ENCODE measurements at places on chromosomes 7 and 10.

- DNase-seq: no peak
- H3K27ac ChIP-seq: no peak overlapping the region
- peaks cover 2% of the 10 kb centered on the region for H3K36me3 ChIP-seq
- no peaks in the 10 kb centered on the region for H3K27me3 ChIP-seq
Observed at GRCh38 chr10:103618575-103619423, 125.3 kb downstream of the NEURL1 start.

- H3K4me3 ChIP-seq: no peak overlapping the region
- H3K36me3 ChIP-seq: no peaks in the 10 kb centered on the region
- no peaks in the 10 kb centered on the region for H3K4me1 ChIP-seq
- DNase-seq: no peak
- no peak overlapping the region for H3K27ac ChIP-seq
- no peaks in the 10 kb centered on the region for H3K27me3 ChIP-seq
Observed at GRCh38 chr10:95266674-95267095, 24.1 kb downstream of the PDLIM1 start.

GRCh38 chr10:25405871-25406270, 231.1 kb downstream of the GPR158 start:
- no peak for DNase-seq
- no peaks in the 10 kb centered on the region for H3K36me3 ChIP-seq
- H3K27ac ChIP-seq: no peak overlapping the region
- H3K27me3 ChIP-seq: no peaks in the 10 kb centered on the region

DNA sequence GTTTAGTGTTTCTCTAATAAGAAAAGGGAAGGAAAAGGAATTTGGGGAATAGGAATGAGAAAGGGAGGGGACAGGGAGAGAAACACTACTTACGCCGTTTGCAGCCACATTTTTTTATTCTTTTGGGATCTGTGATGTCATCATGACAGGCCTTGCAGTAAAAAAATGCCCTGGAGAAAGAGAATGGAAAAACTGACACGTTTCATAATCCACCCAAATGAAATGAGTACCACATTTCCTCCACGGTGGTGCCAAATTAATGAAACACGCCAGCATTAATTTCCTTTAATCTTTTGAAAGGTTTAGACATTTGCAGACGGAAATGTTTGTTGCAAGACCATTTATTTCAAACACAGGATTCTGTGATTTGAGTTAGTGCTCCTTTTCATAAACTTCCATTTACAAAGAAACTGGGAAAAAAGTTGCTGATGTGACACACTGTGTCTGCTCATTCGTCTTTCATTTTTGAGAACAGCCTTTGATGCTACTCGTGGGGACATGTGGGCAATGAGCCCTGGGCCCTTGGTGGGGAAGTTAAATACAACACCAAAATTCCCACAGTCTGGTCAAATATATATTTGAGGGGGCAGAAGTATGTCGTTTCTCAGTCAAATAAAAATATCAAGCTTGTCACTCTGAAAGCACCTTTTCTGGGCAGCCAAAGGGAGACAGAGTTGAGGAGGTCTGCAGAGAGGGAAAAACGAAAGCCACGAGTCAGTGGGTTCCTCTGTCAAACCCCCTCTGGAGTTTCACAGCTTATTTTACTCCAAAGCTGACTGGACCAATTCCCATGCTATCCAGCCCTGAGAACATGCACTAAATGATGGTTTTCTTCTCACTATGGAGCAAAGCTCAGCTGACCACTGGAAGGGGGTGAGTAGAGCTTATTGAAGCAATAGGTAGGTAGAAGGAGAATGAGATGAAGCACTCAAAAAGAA, 625.5 kb downstream of the KCNMA1 start:
- H3K27ac ChIP-seq: no peak overlapping the region
- no peaks in the 10 kb centered on the region for H3K36me3 ChIP-seq
- no peak for DNase-seq
- no peak overlapping the region for H3K4me3 ChIP-seq
- H3K4me1 ChIP-seq: no peaks in the 10 kb centered on the region

DNA sequence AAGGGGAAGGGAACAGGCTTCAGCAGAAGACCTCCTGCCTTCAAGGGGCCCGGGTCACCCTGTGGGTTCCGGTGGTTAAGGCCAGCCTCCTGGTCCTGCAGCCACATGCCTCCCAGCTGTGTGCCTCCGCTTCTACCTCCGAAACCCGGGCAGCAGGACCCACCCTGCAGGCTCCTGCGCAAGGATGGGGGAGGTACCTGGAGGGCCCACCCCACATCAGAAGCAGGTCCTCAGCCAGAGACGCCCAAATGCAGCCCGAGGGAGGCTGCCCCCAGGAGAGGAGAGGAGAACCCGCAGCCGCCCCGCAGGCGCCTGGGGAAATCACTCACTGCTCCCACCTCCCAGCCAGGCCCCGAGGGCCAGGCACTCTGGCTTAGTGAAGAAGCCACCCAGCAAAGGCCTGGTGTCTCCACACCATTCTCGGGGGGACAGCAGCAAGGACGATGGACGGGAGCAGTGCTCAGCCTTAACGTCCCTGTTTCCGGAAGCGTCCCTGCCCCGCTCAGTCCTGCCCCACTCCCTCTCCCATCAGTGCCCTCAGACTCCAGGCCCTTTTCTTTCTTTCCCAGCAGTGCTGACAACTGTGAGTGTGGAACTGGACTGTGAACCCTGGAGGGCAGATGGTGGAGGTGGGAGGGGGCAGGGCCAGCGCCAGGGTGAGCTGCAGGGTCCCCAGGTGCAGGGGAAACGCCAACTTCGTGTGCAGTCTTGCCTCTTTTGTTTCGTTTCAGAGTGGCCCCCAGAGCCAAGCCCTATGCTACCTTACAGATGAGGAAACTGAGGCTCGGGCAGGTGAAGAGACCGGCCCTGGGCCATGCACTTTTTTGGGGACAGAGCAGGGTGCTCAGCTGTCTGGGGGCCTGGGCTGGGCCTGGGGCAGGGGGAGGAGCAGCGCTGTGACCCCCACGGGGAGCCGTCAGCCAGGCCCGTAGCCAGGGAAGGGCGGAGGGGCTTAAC, 138.0 kb downstream of the FAM53B start:
- no peak overlapping the region for H3K27ac ChIP-seq
- H3K4me1 ChIP-seq: peaks cover 3% of the 10 kb centered on the region
- H3K4me3 ChIP-seq: no peak overlapping the region
- no peak for DNase-seq

- no peak overlapping the region for H3K4me3 ChIP-seq
- no peaks in the 10 kb centered on the region for H3K36me3 ChIP-seq
- no peak for DNase-seq
- no peaks in the 10 kb centered on the region for H3K4me1 ChIP-seq
- H3K27ac ChIP-seq: no peak overlapping the region
Observed at GRCh38 chr7:15558756-15559155, 3.1 kb downstream of the AGMO start.

DNA sequence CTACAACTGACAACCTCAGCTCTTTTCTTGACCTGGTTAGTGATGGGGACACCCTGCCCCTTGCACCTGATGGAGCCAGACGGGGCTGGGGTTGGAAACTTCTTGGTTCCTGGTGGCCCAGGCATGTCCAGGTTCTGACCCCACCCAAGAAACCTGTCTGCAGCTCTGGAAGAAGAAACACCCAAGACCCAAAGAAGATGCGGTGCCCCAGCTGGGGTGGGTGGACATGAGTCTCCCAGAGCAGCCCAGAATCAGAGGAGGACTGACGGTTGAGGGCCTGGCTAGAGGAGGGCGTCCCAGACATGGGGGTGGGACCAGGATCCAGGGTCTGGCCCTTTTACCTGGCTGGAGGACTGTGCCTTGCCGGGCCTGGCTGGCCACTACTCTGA, 202.4 kb downstream of the GLRX3 start:
- H3K4me1 ChIP-seq: no peaks in the 10 kb centered on the region
- H3K27ac ChIP-seq: no peak overlapping the region
- no peaks in the 10 kb centered on the region for H3K27me3 ChIP-seq

DNA sequence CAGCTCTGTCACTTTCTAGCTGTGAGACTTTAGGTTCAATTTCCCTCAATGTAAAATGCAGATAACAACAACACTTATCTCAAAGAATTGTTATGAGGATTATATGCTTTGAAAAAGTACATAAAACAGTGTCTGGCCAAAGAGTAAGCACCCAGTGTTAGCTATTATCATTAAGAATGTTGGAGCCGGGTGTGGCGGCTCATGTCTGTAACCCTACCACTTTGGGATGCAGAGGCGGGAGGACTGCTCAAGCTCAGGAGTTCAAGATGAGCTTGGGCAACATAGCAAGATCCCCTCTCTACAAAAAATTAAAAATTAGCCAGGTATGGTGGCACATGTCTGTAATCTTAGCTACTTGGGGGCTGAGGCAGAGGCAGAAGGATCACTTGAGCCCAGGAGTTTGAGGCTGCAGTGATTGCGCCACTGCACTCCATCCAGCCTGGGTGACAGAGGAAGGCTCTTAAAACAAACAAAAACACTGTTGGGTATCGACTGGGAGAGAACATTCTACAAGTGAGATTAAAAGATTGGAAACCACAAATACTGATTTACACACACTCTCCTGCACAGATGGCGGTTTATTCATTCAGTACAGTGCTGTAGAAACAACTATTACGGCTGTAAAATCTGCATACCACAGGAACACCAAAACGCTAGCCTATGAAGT, 107.3 kb downstream of the PROSER2 start:
- no peaks in the 10 kb centered on the region for H3K27me3 ChIP-seq
- no peak overlapping the region for H3K27ac ChIP-seq
- no peak for DNase-seq
- no peaks in the 10 kb centered on the region for H3K4me1 ChIP-seq

- H3K27me3 ChIP-seq: no peaks in the 10 kb centered on the region
- no peaks in the 10 kb centered on the region for H3K36me3 ChIP-seq
- no peak overlapping the region for H3K4me3 ChIP-seq
- H3K27ac ChIP-seq: no peak overlapping the region
- no peak for DNase-seq
Observed at GRCh38 chr7:127872122-127872521, 159.1 kb downstream of the LRRC4 start.

DNA sequence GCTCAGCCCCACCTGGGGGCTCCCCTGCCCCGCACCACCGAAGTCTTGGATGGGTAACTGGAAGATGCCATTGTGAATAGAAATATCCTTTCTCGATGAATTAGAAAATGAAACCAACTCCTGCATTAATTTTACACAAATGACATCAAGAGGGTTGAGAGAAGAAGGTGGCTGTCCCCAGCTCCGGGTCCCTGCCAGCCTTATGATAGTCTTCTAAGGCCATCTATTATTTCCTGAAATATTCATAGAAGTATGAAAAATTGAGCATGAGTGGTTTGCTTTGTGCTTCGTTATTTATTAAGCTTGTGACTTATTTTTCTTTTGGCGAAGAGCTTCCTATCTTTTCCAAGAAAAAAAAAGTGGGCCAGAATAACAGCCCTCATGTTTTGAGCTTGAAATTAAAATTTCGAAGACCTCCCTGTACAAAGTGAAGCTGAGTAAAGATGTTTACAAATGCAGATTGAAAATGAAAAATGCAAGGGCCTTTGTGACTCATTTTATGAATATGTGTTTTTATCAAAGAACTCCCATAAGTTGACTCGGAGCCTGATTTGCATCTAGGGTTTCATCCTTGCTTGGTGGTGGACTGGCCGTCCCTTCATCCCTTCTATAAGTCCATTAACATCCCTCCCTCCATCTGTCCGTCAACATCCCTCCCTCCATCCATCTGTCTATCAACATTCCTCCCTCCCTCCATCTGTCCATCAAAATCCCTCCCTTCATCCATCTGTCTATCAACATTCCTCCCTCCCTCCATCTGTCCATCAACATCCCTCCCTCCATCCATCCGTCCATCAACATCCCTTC, 20.5 kb upstream of the CFAP46 start:
- DNase-seq: no peak
- peak overlapping the region; percentile 85 for H3K4me3 ChIP-seq
- no peaks in the 10 kb centered on the region for H3K36me3 ChIP-seq

GRCh38 chr10:111113961-111114757, 37.3 kb downstream of the ADRA2A start:
- H3K27ac ChIP-seq: no peak overlapping the region
- no peaks in the 10 kb centered on the region for H3K36me3 ChIP-seq
- H3K4me1 ChIP-seq: no peaks in the 10 kb centered on the region
- no peak for DNase-seq
- H3K27me3 ChIP-seq: no peaks in the 10 kb centered on the region

GRCh38 chr10:129969911-129970464, 5.9 kb upstream of the EBF3 start:
- no peak for DNase-seq
- H3K4me3 ChIP-seq: no peak overlapping the region
- H3K36me3 ChIP-seq: no peaks in the 10 kb centered on the region

GRCh38 chr10:103784723-103785418, 70.5 kb downstream of the SH3PXD2A start:
- peaks cover 7% of the 10 kb centered on the region for H3K4me1 ChIP-seq
- H3K4me3 ChIP-seq: no peak overlapping the region
- H3K27me3 ChIP-seq: no peaks in the 10 kb centered on the region
- no peak overlapping the region for H3K27ac ChIP-seq
- no peak for DNase-seq
- H3K36me3 ChIP-seq: no peaks in the 10 kb centered on the region
